Endodermal cell (in vitro differentiated cells): ENCODE measurements at places on chromosomes 2 and 18. TPM values are rescaled to one million over a fixed set of nuclear protein-coding genes. Genes with fewer than 3 reads are reported as not detected.

DNA sequence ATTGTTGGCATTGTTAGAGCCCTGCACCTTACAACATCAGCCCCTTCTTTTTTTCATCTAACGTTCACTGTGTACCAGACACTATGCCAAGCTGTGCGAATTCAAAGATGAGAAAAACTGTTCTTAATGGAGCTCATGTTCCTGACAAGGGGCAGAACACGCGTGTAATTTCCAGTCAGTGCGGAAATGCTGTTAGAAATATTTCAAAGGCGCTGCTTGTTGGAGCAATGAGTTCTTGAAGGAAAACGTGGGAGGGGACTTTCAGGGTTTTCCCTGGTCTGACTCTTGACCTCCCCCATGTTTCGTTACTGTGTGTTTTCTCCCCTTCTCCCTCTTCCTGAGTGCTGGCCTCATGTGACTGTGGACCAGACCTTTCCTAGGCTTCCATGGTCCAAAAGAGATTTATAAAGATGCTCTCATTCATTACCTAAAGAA lies 1.5 kb downstream of the MTHFD2 start:
- peak; percentile 53 for DNase-seq
- no peak overlapping the region for H3K27ac ChIP-seq
- no peaks in the 10 kb centered on the region for H3K27me3 ChIP-seq
- H3K4me3 ChIP-seq, result peak overlapping the region; percentile 97
- peaks cover 35% of the 10 kb centered on the region for H3K36me3 ChIP-seq
- no peaks in the 10 kb centered on the region for H3K4me1 ChIP-seq

Gene RSAD2
- 0.47 and 0.75 TPM in 2 replicates for total RNA-seq

Gene ANKRD36C
- total RNA-seq, result 14.6 and 21.1 TPM in 2 replicates

Gene SLC4A3
- 13.4 to 15.8 TPM (median 13.8 TPM) in 3 replicates for total RNA-seq

Gene PRSS56
- total RNA-seq, result not detected in 2 replicates

GRCh38 chr2:235502336-235502735 lies 8.5 kb downstream of the AGAP1 start:
- peak; percentile 60 for DNase-seq
- no peaks in the 10 kb centered on the region for H3K36me3 ChIP-seq
- H3K27me3 ChIP-seq, result no peaks in the 10 kb centered on the region
- no peak overlapping the region for H3K27ac ChIP-seq
- H3K4me1 ChIP-seq, result peaks cover 22% of the 10 kb centered on the region

- no peak for DNase-seq
- H3K27ac ChIP-seq, result no peak overlapping the region
- H3K4me1 ChIP-seq, result no peaks in the 10 kb centered on the region
- H3K27me3 ChIP-seq, result no peaks in the 10 kb centered on the region
Measured at GRCh38 chr2:32135409-32135808, 30.3 kb upstream of the SLC30A6 start.

Gene LRATD1
- total RNA-seq, result 0.95 and 1.1 TPM in 2 replicates

- no peak overlapping the region for H3K4me3 ChIP-seq
- no peaks in the 10 kb centered on the region for H3K27me3 ChIP-seq
- no peak overlapping the region for H3K27ac ChIP-seq
- DNase-seq, result no peak
- peaks cover 8% of the 10 kb centered on the region for H3K4me1 ChIP-seq
Measured at GRCh38 chr2:111169924-111170323, 49.2 kb downstream of the BCL2L11 start.

GRCh38 chr2:65615602-65616001 lies 183.2 kb upstream of the SPRED2 start:
- H3K27ac ChIP-seq, result no peak overlapping the region
- no peaks in the 10 kb centered on the region for H3K36me3 ChIP-seq
- no peaks in the 10 kb centered on the region for H3K4me1 ChIP-seq
- no peak for DNase-seq

DNA sequence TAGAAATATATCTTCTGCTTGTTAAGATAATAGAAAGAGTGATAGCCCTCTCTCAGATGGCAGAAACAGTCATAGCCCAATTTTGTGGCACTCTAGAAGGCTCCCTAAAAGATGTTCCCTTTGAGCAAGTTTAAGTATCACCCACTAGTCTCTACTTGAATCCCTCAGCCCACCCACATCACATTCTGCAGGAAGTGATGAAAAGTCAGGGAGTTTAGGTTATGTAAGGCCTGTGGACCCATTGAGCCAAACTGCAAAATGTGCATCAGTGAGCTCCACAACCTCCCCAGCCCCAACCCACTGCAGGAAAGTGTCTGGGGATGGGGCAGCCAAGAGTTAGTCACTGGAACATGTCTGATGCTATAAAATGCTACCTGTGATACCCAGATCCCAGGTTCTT lies 25.6 kb downstream of the ANKRD44 start:
- H3K36me3 ChIP-seq, result no peaks in the 10 kb centered on the region
- no peak for DNase-seq
- H3K4me1 ChIP-seq, result no peaks in the 10 kb centered on the region
- H3K27ac ChIP-seq, result no peak overlapping the region

Gene SCN2A
- total RNA-seq, result 0.20 and 0.25 TPM in 2 replicates

- no peaks in the 10 kb centered on the region for H3K27me3 ChIP-seq
- DNase-seq, result peak; percentile 90
- H3K4me3 ChIP-seq, result no peak overlapping the region
- H3K4me1 ChIP-seq, result peaks cover 10% of the 10 kb centered on the region
- no peak overlapping the region for H3K27ac ChIP-seq
Measured at GRCh38 chr2:174012347-174013314, 47.5 kb upstream of the SP3 start.

Gene GPC1
- 29.9 to 41.8 TPM (median 37.8 TPM) in 3 replicates for total RNA-seq

Gene ACMSD
- total RNA-seq, result not detected in 2 replicates

DNA sequence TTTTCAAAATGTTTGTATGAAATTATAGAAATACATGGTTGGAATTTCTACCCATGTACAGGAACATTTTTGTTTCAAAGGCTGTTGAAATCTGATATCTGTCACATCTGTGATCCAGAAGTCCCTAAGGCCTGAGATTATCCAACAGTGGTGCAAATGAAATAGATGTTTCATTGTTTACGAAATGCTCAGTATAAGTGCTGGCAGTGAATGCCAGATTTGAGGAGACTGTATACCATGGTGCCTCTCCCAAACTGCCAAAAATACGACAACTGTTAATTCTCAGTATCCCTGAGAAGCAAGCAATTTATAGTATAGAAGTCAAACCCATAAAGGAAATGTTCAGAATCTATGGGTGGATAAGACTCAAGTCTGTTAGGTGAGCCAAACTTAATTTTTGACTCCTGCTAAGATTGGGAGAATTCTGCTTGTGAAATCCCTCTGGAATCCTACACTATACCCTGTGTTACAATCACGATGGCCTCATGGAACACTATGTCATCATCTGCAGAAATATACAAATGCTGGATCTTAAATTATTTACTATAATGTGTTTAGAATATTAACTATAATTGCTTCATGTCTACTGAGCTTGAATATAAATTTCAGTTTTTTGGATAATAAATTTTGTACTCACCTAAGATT lies 71.2 kb upstream of the DOCK10 start:
- H3K36me3 ChIP-seq, result no peaks in the 10 kb centered on the region
- DNase-seq, result no peak
- no peaks in the 10 kb centered on the region for H3K27me3 ChIP-seq
- no peak overlapping the region for H3K4me3 ChIP-seq
- no peaks in the 10 kb centered on the region for H3K4me1 ChIP-seq

Gene GCG
- not detected in 3 replicates for total RNA-seq

Gene LBX2
- total RNA-seq, result 1.6 and 1.7 TPM in 2 replicates

GRCh38 chr2:55078956-55079355 lies 28.7 kb upstream of the RTN4 start:
- no peaks in the 10 kb centered on the region for H3K36me3 ChIP-seq
- no peaks in the 10 kb centered on the region for H3K27me3 ChIP-seq
- H3K4me1 ChIP-seq, result no peaks in the 10 kb centered on the region
- no peak for DNase-seq
- H3K4me3 ChIP-seq, result no peak overlapping the region

DNA sequence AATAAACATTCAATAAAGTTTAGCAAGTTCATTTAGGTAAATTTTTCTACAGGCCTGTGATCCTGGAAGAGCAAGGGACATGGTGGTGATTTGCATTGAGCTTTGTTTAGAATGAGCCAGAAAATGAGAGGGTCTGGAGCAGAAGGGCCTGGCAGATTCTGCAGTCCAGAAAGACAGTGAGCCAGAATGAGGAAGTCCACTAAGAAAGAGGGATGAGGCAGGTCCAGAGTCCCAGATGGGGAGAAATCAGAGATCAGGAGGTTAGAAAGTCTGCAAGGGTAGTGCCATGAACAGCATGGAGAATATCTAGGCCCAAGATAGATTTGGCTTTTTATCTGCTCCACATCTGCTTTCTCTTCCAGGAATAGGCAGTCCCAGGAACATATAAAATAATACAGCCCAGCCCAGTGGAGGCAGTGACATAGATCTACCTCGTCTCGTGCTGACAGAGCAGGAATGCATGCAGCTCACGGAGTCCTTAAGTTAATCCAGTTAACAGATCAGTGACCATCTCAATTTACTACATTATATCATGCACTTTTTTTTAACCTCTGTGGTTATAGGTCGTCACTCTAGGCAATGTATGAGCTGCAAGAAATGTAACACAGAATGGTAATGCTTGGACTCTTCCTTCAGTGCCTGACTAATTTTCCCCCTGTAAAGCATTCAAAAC lies 429.0 kb downstream of the SUCLG1 start:
- no peaks in the 10 kb centered on the region for H3K4me1 ChIP-seq
- DNase-seq, result no peak
- no peaks in the 10 kb centered on the region for H3K36me3 ChIP-seq
- H3K27me3 ChIP-seq, result no peaks in the 10 kb centered on the region
- H3K4me3 ChIP-seq, result no peak overlapping the region

DNA sequence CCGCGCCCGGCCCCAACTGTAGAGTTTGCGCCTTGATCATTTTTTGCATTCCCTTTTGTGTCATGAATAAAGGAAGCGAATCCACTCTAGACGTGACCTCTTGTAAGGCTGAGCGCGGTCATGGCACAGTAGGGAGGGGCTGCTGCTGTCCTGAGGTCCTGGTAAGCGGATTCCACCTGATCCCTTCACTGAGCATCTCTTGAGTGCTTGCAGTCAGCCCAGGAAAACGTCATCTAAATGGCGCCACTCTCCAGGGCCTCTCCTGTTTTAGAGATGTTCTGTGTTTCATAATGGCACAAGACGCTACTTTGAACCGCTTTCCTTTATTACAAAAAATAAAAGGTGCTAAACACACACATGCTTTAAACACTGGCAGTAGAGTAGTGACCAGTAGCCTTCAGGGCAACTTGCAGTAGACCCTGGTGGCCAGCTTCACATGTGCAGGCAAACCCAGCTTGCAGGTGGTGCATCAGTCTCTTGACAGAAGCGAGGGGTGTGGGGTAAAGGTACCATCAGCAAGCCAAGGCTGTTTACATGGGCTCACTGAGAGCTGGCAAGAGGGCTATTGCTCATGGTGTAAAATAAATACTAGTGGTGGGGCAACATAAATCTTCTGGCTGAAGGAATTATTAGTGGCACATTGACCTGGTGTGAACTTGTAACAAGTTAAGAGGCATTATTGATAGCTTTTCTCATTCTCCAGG lies 43.0 kb upstream of the ACKR3 start:
- H3K27me3 ChIP-seq, result peaks cover 3% of the 10 kb centered on the region
- H3K4me3 ChIP-seq, result no peak overlapping the region
- DNase-seq, result no peak
- H3K27ac ChIP-seq, result no peak overlapping the region

- peaks cover 3% of the 10 kb centered on the region for H3K4me1 ChIP-seq
- H3K4me3 ChIP-seq, result no peak overlapping the region
- no peaks in the 10 kb centered on the region for H3K36me3 ChIP-seq
- peaks cover 19% of the 10 kb centered on the region for H3K27me3 ChIP-seq
- DNase-seq, result peak; percentile 79
- H3K27ac ChIP-seq, result no peak overlapping the region
Measured at GRCh38 chr2:71452565-71452964, 796 bp upstream of the DYSF start.

GRCh38 chr2:150480241-150480640 lies 7.2 kb downstream of the RND3 start:
- H3K36me3 ChIP-seq, result no peaks in the 10 kb centered on the region
- no peak for DNase-seq
- no peak overlapping the region for H3K4me3 ChIP-seq
- H3K4me1 ChIP-seq, result no peaks in the 10 kb centered on the region

DNA sequence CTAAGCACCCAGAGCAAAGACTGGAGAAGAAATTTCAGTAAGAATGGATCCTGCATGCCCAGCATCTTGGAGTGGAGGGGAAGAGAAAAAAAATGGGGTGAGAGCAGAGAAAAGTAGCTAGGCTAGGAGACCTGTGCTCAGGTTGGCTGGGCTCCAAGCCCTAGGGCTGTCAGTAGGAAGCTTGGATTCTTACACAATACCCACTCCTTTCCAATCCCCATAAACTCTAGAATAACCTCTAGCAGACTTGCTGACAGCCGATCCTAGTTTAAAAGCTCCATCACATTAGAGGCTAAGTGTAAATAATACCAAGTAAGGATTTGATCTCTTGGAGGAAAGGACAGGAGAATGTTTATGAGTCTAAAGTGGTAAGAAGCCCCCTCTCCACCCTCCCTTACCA lies 46.2 kb upstream of the NABP1 start:
- H3K36me3 ChIP-seq, result no peaks in the 10 kb centered on the region
- no peak overlapping the region for H3K4me3 ChIP-seq
- H3K27me3 ChIP-seq, result peaks cover 11% of the 10 kb centered on the region
- H3K4me1 ChIP-seq, result no peaks in the 10 kb centered on the region
- no peak for DNase-seq

- no peaks in the 10 kb centered on the region for H3K36me3 ChIP-seq
- H3K27me3 ChIP-seq, result no peaks in the 10 kb centered on the region
- no peaks in the 10 kb centered on the region for H3K4me1 ChIP-seq
- no peak overlapping the region for H3K4me3 ChIP-seq
- no peak overlapping the region for H3K27ac ChIP-seq
Measured at GRCh38 chr18:12048010-12048826, 45.4 kb upstream of the ANKRD62 start.

Gene COA5
- 33.3 and 34.1 TPM in 2 replicates for total RNA-seq

- H3K27me3 ChIP-seq, result no peaks in the 10 kb centered on the region
- DNase-seq, result no peak
- no peak overlapping the region for H3K27ac ChIP-seq
- H3K4me3 ChIP-seq, result no peak overlapping the region
Measured at GRCh38 chr18:32624182-32624723, 148.6 kb downstream of the KLHL14 start.
